ENCODE measurements at places on chromosomes 5 and 9.

DNA sequence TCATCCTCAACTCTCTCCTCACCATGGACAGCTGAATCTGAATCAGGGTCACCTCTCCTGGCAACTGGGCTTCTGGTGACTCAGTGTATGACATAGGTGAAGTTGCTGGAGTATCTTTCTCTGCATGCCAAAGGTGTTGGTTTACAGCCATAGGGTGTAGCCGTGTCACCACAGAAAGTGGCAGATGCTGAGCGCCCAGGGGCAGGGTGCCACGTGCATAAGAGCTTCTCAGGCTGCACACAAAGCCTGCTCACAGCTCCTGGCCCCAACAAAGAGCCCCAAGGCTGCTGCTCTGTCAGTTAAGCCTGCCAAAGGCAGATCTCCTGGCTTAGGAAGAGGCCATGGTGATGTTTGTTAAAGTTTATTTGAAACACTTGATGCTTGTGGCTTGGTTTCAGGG is 297.7 kb upstream of the WWC1 start:
- no peak for DNase-seq

DNA sequence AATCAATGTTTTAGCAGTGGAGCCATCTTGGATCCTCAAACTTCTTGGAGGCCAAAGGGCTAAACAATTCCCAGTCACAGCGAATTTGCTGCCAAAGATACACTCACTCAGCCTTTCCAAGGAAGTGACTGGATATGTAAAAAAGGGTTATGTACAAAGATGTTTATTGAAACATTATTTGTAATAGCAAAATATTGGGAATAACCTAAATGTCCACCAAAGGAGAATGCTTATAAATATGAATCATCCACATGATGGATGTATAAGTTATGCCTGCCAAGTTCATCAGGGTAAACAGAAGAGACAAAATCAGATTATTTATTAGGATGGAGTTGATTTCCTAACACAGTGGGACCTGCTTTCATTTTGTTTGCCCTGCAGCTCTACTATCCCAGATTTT is 145.2 kb upstream of the ABCA1 start:
- DNase-seq = peak; percentile 31

DNA sequence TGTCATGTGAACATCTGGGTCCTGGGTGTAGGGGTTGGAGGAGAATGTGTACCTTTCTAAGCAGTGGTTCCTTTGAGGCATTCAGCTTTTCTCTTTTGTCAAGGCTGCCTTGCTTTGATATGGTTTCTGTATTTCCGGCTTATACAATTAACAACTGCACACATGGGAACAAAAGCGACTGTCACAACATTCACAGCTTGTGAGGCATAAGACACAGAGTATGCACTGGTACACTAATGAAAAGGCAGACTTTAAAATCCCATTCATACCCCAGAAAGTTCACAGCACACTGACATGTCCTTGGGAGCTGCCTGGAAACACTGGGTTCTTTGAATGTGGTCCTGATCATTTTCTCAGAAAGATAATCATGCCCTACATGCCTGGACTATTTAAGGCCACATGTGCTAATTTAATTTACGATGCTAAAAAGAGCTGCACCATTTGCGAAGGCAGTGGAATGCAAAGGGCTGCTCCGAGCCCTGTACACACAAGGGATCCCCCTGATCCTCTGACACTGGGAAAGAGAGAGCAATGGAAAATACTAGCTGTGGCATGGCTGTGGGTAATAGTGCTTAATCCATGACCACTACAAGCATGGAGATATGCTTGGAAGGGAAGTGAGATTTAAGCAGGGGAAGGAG is 131.8 kb downstream of the EFNA5 start:
- DNase-seq = no peak

GRCh38 chr5:138789771-138790242 is 36.6 kb downstream of the CTNNA1 start:
- peak; percentile 53 for DNase-seq

- no peak for DNase-seq
These were observed 716.2 kb upstream of the DMAC1 start for GRCh38 chr9:8515748-8516147.

GRCh38 chr5:174829511-174829864 is 105.1 kb downstream of the MSX2 start:
- DNase-seq = no peak

GRCh38 chr5:39517800-39518199 is 93.0 kb upstream of the DAB2 start:
- DNase-seq = peak; percentile 97

- DNase-seq = no peak
These were observed at the start of gene FREM1 for GRCh38 chr9:14909961-14910805. TSS of gene FREM1 (minus strand) at chr9:14910428. CDS start at chr9:14868977, 41,451 bp downstream.

DNA sequence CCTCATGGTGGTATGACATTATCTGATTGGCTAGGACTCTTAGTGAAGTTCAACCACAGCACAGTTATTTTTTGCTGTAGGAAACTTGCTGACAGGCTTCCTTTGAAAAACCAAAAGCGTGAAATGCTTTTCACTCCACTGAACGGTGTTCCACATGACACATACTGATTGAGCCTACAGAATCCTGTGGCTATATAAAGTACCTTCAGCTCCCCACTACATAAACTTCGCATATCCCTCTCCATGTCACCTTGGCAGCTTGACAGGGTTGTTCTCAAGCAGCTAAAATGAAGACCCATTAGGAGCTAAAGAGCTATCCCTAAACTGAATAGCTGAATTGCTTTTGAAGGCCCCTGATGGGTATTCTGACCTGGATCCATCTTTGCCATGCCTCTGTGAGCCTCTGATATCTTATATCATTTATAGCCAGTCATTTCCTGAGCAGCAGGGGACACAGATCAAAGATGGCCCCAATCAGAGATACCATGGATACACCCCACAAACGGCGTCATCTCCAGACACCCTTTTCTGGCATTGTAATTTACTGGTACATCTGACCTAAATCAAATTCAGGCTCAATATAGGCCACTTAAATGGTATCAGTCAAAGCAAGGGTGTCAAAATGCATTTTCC is 91.5 kb downstream of the APBA1 start:
- no peak for DNase-seq

DNA sequence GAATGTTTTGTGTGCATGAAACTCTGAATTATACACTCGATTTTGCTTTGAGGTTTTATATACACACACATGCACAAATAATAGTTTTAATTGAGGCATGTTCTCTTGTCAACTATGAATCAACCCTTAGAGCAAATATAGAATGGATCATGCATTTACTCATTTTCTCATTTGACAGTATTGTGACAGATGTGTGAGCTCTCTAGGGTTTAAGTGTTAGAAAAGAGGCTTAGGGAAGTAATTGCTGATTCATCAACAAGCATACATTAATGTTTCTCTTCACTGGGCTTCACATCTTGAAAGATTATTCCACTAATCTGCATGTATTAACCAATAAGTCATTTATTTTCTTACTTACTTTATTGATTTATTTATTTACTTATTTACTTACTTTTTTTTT is 1356.8 kb upstream of the ACO1 start:
- no peak for DNase-seq

- peak; percentile 42 for DNase-seq
These were observed 99.3 kb downstream of the SLC24A2 start for GRCh38 chr9:19689328-19690101.

GRCh38 chr5:148778882-148779281 is 47.5 kb upstream of the ADRB2 start:
- DNase-seq = no peak

GRCh38 chr5:6194906-6195612 is 183.3 kb downstream of the MED10 start:
- no peak for DNase-seq

- no peak for DNase-seq
These were observed 43.3 kb downstream of the NCS1 start for GRCh38 chr9:130215341-130216119.

- peak; percentile 23 for DNase-seq
These were observed 39.5 kb downstream of the CD180 start for GRCh38 chr5:67156976-67157583.

DNA sequence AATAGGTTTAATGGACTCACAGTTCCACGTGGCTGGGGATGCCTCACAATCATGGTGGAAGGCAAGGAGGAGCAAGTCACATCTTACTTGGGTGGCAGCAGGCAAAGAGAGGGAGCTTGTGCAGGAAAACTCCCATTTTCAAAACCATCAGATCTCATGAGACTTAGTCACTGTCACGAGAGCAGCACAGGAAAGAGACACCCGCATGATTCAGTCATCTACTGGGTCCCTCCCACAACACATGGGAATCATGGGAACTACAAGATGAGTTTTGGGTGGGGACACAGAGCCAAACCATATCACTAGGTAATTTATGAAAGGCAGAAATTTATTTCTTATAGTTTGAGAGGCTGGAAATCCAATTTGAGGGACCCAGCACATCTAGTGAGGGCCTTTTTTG is 40.0 kb downstream of the MTREX start:
- DNase-seq = peak; percentile 13

- peak; percentile 32 for DNase-seq
These were observed 91.0 kb downstream of the AOPEP start for GRCh38 chr9:94817291-94818177.

GRCh38 chr9:105854026-105854782 is 159.9 kb downstream of the TMEM38B start:
- DNase-seq = no peak

GRCh38 chr5:88816195-88816594 is 66.8 kb downstream of the MEF2C start:
- no peak for DNase-seq

DNA sequence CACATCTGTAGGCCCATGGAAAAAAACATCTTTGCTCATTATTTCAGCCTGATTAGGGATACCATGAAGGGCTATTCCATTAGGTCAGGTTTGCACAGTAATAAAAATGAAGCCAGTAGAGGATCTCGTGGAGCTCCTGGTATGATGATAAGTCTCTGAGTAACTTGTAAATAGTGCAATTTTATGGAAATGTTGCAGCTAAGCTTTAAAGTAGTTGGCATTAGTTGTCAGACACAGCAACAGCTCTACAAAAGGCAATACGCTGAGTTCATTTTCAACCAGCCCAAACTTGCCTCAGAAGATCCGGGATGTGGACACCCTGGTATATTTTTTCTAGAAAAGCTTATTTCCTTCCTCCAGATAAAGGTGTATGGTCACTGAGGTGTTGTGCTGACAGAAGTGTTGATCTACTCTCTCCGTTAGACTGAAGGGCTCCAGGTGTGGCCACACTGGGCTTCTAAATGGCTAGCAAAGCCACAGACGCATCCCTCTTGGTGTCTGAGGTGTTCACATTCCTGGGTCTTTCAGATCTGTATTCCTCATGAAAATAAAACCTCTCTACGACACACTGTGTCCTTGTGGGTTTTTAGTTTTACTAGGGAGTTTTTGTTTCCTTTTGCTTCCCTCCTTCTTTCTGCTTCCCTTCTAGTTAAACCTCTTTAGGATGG is 141.6 kb downstream of the GHR start:
- DNase-seq = no peak

GRCh38 chr5:102048940-102049339 is 247.1 kb downstream of the SLCO4C1 start:
- no peak for DNase-seq

DNA sequence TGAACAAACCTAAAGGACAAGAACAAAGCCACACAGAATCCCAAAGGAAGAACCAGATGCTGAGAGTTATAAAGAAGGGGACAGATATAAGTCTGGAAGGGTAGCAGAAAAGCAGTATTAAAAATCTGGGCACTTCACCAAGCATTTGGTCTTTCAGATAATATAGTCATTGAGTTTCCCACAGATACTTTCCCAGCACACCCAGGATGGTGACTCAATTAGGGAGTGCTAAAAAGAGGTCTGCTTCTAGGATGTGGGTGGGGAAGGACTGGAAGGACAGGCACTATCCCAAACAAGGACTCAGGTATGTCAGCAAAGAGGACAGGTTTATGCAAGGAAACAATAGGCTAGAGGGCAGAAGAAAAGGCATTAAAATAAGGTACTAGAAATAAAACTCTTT is 59.3 kb downstream of the DIAPH1 start:
- DNase-seq = peak; percentile 37

- DNase-seq = no peak
These were observed 381.4 kb downstream of the DTWD2 start for GRCh38 chr5:118606940-118607339.

DNA sequence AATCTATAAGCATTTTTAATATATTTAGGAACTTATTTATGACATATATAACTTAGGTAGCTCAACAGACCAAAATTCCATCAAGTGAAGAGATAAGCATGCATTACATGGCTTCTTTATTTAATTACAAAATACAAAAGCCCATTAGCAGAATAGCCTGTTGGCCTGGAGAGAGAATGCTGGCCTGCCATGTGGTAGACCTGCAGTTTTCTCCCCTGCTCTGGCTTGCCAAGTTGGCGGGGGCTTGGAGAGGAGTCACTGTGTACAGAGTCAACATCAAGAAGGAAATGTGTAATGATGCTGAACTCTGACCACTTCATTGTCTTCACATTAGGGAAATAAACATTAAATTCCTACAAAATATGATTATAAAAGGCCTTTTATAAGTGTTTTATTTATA is 69.8 kb upstream of the CNTLN start:
- DNase-seq = no peak

DNA sequence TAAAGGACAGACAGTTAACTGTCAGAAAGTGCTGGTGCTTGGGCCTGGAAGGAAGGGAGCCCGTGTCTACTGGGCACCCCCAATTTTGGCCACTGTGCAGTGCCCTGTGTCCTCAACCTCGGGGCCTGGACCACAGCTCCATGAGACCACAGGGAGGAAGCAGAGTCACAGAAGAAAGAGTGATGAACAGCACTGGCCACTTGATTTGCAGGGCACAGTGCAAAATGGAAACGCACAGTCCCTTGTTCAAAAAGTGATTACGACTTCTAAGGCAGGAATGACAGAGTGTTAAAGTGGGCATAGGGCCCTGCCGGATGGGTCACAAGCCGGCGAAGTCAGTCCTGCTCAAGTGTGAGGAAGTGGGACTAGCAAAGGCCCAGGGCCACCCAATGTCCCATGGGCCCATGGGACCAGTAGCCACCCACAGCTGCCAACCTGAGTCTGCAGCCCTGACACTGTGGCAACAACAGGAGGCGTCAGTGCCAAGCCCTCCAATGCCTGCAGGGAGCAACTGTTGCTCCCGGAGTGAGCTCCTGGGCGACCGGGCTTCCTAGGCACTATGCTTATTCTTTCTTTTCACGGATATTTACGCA is 85.4 kb downstream of the ADAMTS2 start:
- DNase-seq = no peak

DNA sequence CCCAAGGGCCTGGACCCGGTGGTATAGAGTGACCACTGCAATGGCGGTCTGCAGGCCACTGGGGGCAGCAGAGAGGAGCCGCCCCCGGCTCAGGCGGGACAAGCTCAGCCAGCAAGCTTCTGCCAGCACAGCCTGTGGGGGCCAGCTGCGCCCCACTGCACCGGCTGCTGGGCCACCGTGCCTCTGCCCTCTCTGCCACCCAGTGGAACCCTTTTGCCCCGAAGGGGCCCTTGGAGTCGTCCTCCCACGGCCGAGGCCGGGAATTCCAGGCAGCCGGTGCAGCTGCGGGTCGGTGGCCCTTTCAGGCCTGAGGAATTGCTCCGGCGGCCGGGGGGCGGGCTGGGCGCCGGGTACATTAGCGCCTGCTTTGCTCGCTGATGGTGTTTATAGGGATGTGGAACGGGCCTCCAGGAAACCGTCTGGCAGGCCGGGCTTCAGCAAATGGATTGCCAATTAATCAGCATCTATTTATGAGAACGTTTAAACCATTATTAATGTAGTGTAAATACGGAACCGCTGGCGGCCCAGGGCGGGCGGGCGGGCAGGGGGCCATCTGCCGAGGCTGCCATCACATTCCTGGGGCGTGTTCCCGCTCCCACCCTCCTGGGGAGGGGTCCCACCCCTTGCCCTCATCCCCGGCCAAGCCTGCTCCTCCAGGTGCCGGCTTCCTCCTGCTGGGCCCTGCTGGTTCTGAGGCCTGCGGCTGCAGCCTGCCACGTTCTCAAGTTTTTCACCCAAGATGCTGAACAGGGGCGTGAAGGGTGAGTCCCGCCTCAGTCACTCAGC is 127.4 kb downstream of the BARX1 start:
- peak; percentile 59 for DNase-seq
